ENCODE measurements at places on chromosomes 6 and 20.

DNA sequence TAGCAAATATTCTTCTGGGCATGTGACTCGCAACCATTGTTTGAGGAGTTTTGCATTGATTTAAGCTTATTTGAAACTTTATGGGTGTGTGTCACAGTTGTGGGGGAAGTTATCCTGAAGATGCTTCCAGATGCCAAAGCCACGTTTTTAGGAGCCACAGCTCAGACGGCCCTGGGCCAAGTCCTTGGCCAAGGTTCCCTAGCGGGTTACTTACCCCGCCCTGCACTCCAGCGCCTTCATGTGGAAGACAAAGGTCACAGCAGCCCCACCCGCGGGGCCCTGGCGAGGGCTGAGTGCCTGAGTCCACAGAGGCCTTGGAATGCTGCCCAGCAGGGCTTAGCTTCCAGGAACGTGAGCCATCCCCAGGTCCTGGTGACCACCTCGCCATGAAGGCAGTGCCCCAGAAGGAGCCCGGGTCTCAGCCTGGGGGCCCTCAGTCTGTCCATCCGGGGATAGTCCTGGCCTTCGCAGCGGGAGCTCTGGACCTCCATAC is 308.3 kb downstream of the CDH4 start:
- no peak for DNase-seq

GRCh38 chr6:142380626-142381025 is 78.8 kb downstream of the ADGRG6 start:
- DNase-seq = no peak

- DNase-seq = no peak
Measured at GRCh38 chr20:4341804-4342485, 326.6 kb upstream of the RNF24 start.

DNA sequence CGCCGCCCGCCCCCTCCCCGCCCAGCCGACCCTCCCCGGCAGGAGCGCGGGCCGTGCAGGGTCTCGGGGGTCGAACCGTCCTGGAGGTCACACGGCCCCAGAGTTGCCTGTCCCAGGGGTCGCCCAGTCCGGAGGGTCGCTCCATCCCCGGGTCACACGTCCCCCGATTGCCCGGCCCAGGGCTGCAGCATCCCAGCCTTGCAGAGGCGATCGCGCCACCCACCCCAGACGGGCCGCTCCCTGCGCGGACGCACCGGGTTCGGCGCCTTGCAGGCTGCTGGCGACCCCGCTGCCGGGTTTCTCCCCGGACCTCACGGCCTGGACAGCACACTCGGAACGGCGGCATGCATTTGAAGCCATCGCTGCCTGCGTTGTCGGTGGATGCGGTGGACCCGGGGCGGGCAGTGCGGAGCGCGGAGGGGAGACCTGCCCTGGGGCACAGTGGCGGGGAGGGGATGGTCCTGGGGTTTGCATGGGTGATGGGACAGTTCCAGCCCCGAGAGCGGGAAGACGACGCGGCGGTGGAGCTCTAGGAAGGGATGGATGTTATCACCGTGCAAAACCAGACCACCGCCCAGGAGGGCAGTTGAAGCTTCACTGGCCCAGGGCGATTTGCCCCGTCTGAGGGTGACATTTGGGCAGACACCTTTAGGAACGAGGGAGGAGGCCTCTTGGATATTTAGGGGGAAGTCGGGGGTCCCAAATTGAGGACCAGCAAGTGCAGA is 22.7 kb upstream of the FRMD1 start:
- no peak for DNase-seq

GRCh38 chr6:14231501-14232280 is 114.1 kb downstream of the CD83 start:
- no peak for DNase-seq

- DNase-seq = no peak
Measured at GRCh38 chr6:89209457-89209856, 7.7 kb downstream of the GABRR1 start.

DNA sequence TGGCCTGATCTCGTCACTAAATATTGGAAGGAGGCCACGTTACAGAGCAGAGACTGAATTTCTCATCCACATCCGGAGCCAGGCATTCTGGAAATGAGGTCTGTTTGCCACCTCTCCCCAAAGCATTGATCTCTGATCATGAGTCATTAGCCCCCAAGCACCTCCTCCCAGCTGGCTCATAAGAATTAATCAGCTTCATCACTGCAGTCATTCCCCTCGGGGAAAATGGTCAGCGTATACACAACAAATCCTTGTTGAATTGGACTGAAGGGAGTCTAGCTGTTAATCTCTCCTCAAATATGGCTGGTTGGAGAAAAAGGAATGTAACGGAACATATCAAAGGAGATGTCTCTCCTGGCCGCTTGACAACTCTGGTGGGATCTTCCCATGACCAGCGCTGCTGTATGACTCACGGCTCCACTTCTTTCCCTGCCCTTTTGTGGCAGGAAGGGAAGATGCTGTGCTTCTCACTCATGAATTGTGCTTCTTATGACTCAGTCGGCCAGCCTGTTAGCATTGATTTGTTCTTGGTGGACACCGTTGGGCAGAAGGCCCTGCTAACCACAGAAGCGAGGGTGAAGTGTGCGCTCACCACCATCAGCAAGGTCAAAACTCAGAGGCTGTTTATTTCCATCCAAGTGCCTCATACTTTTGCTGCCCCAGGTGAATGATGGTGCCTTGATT is 76.7 kb downstream of the RNF182 start:
- DNase-seq = no peak

- DNase-seq = no peak
Measured at GRCh38 chr6:132751828-132752227, 5.9 kb downstream of the VNN2 start.

- no peak for DNase-seq
Measured at GRCh38 chr20:24673678-24674570, 204.5 kb downstream of the SYNDIG1 start.

DNA sequence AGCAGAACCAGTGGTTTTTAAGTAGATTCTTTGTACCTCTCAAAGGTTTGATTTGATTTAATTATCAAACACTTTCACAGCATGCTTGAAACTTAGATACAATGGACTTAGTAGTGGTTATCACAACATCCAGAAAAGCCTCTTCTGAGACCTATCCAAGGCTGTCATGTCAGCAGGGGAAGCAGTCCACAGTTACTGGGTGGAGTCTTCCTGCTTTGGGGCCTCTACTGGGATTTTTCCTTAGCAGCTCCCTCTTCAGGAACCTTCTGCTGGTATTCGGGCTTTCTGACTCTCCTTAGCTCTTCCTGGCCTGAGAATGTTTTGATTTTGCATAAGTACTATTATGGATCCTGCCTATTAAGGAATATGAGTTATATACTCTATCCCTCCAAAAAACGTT is 36.0 kb downstream of the ARFGEF2 start:
- no peak for DNase-seq

- no peak for DNase-seq
Measured at GRCh38 chr6:114157848-114158247, 185.0 kb downstream of the HS3ST5 start.

- DNase-seq = no peak
Measured at GRCh38 chr6:26420688-26421171, 18.7 kb downstream of the BTN3A1 start.

- no peak for DNase-seq
Measured at GRCh38 chr20:36777576-36777975, 4.0 kb upstream of the DSN1 start.

- DNase-seq = no peak
Measured at GRCh38 chr6:45965792-45966191, 49.9 kb downstream of the CLIC5 start.

DNA sequence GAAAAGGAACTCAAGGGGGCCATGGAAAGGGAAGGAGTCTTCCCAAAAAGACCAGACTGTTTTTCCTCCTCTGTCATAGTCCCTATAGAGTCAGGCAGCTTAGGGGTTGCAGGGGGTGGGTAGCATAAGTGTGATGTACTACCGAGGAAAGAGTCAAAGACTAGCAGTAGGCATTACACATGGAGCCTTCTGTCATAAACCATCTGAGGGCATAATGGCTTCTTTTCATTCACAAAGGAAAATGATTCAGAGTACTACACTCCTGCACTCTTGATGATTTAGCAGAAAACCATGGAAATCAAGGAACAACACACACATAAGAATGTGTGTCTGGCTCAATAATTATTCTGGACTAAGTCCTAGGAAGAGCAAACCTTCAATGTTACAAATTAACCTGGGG is 14.9 kb downstream of the PLN start:
- DNase-seq = no peak

DNA sequence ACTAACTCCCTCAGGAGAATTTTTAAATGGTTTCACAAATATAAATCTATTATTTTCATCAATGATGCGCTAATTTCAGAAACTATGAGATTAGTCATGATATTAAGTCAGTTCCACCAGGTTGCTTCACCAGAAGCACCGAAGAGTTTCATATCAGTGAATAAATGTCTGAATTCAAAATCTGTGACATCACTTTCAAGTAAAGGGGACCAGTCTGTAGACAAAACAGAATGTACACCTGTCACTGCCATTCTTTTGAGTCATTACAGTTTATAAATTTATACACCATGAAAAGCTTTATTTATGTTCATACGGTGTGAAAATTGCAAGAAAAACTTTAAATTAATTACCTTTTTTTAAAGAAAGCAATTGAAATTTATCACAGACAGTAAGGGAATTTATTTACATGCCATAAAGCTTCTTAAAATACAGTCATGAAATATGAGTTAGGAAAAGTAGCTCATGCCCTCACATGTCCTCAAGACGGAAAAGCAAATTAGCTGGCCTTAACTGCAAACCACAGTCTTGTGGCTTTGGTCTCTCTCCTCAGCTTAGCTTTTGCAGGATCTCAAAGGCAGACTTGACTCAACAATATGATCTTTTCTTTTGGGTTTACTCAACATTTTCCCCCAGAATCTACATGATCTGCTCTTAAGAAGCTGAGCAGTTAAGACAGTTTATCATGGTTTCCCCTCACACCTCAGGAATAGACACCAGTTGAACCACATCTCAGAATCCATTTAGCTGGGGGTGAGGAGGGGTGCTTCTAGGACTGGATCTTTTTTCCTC is 177.7 kb upstream of the MCHR2 start:
- no peak for DNase-seq

- no peak for DNase-seq
Measured at GRCh38 chr6:158488065-158488464, 71.8 kb upstream of the TMEM181 start.

- no peak for DNase-seq
Measured at GRCh38 chr20:52291109-52291508, 99.5 kb upstream of the ZFP64 start.

- DNase-seq = no peak
Measured at GRCh38 chr20:41798930-41799502, 180.8 kb upstream of the CHD6 start.

DNA sequence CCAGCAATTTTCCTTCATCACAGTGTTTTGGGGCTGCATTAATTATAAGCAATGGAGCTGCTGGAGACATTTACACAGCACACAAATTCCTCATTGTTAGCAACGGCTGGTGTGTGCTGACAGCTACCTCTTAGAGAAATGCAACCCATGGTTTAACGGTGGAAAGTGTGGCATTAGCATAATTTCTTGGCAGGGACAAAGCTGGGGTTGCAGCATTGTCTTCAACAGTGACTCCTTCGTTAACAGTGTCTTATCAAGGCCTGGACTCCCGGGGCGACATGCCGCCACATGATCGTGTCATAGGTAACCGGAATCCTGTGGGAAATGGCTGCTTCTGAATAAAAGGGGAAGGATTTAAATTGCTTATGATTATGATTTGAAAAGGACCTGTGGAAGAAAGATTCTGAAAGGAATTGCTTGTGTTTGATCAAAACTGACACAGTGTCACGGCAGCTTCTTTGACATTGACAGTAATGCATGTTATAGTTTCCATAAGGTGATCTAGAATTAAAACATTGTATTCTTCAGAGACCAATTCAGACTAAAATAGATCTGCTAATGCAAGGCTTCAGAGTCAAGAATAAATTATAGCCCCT is 128.0 kb downstream of the UST start:
- DNase-seq = no peak

DNA sequence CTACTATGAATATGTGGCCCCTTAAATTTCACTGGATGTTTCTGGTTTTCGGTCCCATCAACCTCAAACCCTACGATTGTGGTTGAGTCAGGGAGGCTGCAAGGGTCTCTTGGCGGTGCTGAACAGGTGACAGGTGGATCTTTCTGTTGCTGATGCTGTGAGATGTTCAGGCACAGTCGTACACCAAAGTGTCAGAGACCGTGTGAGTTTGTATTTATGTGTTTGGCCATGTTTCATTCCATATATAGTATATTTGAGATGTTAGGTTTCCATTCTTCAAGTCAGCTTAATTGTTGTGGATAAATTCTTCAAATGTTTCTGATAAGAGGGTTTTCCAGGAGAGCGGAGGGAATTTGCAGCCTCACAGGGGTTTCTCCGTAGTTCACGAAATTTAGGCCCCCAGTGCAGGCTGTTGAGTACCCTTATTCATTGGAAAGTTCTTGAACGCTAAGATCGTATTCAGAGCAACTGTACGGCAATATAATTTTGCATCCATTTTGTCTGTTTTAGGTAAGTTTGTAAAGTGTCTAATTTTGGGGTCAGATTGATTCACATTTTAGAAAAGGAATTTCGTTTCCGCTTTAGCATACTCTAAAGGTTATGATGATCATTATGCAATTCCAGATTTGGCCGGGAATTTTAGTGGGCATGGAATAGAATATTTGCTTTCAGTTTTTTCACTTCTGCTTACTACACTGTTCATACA is 1.2 kb downstream of the TAB2 start:
- DNase-seq = no peak

DNA sequence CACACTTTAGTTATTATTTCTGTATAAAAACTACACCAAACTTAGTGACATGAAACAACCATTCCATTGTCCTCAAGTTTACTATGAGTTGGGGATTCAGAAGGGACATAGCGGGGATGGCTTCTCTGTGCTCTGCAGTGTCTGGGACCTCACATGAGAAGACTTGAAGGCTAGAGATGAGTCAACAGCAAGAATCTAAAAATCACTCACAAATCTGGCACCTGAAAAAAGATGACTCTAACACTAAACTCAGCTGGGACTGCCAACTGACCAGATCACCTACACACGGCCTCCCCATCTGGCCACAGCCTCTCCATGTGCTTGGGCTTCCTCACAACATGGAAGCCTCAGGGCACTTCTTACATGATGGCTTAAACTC is 63.0 kb upstream of the EYA2 start:
- no peak for DNase-seq

GRCh38 chr6:6210994-6211393 is 109.5 kb downstream of the F13A1 start:
- no peak for DNase-seq

- no peak for DNase-seq
Measured at GRCh38 chr20:44032583-44033331, 118.1 kb downstream of the TOX2 start.
